ENCODE measurements at places on chromosomes 7 and 10.

GRCh38 chr10:22652988-22653481 lies 61.3 kb downstream of the PIP4K2A start:
- DNase-seq, result peak; percentile 29

GRCh38 chr7:113464096-113464855 lies 345.9 kb upstream of the SMIM30 start:
- DNase-seq, result no peak

DNA sequence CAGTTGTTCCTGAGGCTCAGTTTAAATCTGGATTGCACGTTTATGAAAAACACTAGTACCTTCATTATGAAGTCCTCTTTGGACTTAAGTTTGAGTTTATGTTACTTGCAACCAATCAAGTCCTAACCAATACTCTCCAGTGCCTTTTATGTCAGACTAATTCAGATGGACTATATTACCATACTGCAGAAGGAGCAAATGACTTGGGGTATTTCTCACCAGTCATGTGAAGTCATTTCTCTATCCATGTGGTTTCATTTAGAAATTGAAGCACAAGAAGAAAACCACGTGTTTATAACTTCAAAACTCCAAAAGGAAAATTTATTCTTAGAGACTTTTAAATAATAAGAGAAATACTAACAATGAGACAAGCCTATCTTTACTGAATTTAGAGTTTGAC lies 201.6 kb downstream of the MBL2 start:
- no peak for DNase-seq

DNA sequence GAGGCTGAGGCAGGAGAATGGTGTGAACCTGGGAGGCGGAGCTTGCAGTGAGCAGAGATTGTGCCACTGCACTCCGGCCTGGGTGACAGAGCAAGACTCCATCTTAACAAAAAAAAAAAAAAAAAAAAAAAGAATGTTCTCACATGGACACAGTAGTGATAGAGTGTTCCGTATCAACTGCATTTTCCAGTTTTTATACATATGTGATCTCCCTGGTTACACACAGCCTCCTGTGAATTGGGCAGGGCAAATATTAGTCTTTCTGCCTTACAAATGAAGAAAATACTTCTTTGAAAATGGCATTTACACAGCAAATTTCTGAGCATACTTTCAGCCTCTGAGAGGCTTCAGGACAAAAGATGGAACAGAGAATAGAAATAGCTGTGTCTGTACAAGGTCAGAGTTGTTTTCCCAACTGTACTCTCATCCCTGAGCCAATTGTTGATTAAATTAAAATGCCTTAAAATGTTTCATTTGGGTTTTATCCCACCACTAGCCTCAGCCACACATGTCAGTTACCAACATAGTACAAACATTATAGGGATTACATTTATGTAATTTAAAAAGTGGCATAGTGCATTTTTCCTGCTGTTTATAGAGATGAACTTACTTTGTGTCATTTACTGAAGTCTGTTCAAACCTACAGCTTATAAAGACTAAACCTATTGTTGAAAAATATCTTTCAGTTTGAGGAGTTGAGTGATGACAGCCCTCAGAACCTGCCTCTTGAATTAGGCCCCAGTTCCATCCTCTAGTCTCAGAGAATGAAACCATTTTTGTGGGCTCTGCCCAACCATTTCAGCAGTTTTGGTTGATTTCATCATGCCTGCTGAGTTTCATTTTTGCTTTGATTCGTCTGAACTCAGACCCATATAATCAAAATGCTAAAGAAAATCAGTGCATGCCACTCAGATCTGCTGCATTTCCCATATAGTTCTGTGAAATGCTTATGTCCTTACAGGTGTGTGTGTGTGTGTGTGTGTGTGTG lies 609.4 kb upstream of the C7orf33 start:
- no peak for DNase-seq

DNA sequence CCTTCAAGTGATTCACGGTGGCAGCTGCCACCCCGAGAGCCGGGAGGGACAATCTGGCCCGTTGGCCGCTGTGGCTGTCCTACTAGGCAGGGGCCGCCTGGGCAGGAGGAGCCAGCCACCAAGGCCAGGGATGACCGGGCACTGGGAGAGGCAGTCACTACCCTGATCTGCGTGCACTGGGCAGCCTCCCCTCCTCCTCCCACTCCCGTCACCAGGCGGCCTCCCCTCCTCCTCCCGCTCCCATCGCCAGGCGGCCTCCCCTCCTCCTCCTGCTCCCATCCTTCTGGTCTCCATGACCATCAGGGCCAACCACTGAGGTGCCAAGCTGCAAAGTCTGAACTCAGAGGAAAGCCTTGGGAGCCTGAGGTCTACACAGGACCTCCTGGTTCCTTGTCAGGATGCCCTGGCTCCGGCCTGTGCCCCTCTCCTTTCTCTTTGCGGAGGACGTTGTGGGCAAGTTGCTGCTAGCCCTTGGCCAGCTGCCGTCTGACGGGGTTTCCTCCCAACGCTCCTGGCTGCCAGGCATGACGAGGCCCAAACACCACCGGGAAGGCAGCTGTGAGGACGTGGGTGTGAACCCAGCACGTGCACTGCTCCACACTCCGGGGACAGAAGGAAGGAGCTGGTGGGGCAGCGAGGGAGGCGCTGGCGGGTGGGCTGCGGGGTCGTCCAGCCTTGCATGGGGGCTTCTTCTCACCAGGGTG lies 131.1 kb downstream of the WDR37 start:
- DNase-seq, result no peak

DNA sequence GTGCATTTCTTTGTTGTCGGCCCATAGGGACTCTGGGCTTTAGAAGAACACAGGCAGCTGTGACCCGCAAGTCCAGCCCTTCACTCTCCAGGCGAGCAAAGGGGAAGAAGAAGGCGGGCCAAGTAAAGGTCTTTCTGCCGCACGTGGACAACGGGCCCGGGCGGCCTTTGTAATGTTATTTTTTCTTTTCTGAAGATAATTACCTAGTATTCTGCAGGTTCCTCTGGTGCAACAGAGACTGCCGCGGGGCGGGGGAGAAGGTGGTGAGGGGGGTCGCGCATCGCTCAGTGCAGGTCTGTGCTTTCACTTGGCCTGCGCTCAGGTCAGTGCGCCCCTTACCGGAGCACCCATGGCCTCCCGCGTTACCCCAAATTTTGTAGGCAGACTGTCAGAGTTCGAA lies 7.1 kb upstream of the TBX20 start:
- no peak for DNase-seq

- DNase-seq, result no peak
Observed at GRCh38 chr10:117298219-117298618, 57.3 kb downstream of the SLC18A2 start.

GRCh38 chr7:50389961-50390360 lies 60.2 kb downstream of the FIGNL1 start:
- no peak for DNase-seq

DNA sequence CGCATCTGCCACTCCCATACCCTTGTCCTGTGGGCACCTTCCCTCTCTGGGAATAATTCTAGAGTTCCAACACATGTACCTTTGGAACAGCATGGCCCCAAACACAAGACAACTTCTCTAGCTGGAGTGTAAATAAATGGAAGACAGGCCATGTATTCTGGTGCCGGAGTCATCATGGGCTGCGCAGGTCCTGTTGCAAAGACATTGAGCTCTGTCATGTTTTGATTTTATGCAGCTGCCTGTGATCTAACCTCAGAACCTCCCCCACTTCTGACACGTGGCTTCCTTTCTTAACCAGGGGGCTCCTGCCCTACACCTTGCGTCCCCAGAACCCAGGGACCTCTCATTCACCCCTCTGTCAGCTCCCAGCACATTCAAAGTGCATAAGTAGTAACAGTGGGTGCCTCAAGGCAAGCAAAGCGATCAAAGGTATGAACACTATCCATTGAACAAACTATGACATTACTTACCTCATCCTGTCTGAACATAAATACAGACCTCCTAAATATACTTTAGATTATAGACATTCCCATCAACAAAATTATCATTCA lies 219.9 kb downstream of the FGFR2 start:
- no peak for DNase-seq

DNA sequence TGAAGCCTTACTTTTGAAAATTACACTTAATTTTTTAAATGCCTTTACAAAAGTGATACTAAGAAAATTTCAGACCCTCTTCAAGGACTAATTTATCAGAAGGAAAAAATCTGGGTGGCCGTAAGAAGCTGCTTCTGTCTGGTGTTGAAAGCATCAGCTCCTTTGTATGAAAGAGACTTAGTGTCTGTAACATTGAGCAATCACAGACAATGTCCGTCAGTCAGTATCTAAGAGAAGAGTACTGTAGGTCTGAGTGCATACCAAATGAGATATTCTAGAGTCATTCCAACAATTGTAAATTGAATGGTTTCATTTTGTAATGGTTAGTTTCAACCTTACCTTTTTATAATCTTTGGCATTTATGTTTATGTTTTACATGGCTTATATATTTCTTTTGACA lies 11.1 kb upstream of the MDFIC start:
- no peak for DNase-seq

DNA sequence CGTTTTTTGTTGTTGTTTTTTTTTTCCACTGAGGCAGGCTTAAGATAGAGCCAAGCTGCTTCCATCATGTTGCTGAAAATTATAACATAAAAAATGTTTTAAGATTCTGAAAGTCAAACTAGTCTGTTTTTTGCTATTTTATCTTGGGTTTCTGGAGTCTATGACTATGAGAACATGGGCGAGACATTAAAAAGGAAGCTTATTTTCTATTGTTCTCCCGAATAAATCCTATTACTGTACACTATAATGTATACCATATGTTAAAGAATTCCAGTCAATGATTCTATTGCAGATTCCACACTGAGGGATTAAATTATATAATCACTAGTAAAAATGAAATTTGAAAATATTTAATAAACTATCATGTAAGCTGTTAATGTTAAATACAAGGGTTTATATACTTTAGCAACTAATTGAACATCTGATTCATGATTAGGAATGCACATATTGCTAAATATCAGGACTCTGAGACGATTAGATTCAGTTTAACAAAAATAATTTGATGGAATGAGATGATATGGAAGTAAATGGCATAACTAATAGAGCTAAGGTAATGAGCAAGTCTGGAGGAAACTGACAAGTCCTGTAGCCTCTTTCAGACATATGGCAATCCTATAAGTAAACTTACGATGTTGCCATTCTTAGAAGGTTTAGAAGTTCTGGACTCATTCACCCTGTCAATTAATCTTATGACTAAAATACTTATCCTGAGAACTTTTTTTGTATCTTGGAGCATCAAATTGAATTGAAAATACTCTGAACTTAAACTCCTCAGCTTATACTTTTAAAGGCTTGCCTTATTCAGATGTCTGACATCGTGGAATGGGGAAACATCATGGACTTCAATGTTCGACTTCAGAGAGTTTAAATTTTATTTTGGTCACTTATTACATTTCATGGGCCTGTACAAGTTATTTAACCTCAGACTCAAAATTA lies 294.8 kb upstream of the DGKB start:
- no peak for DNase-seq

DNA sequence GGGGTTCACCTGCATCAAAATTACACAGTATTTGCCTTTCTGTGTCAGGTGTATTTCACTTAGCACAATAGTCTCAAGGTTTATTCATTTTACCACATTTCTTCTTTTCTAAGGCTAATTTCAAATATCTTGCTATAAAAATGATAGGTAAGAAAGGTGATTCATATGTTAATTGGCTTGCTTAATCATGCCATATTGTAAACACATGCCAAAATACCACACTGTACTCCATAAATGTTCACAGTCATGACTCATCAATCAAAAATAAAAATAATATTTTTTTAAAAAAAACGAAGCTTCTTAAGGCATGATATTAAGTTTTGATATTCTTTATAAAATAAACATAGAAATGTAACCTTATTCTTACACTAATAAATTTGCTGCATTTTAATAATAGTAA lies 947.1 kb downstream of the GRM8 start:
- no peak for DNase-seq

DNA sequence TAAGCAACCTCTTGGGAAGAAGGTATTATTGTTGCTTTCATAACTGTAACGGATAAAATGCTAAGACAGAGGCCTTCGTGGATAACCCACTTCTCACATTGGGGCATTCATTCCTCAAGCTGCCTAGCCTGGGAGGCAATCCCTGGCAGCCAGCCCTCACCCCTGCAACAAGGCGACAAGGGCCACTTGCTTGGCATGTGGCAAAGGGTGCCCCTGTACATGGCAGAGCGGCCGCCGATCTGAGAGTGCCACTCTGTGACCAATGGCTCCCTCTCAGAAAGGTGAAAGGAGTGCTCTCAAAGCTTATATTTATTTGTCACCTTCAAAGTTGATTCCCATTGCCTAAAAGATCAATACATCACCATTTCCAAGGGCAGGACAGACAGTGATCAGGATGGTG lies 31.9 kb downstream of the EBF3 start:
- DNase-seq, result no peak

DNA sequence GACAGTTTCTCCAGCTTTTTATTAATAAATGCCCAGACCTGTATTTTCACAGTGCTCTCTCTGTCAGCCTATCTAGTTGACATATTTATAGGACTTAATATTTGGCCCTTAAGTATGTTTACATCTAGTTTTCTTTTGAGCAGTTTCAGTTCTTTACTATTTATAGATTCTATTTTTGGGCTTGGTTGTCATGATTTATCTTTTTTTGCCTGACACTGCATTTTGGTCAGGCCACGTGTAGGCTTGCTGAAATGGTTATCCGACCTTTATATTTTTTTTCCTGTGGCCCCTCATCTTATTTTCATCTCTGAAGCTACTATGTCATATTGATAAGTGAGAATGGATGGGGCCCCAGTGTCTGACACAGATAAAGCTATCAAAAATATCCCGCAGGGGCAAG lies 515.4 kb upstream of the FZD8 start:
- DNase-seq, result no peak

DNA sequence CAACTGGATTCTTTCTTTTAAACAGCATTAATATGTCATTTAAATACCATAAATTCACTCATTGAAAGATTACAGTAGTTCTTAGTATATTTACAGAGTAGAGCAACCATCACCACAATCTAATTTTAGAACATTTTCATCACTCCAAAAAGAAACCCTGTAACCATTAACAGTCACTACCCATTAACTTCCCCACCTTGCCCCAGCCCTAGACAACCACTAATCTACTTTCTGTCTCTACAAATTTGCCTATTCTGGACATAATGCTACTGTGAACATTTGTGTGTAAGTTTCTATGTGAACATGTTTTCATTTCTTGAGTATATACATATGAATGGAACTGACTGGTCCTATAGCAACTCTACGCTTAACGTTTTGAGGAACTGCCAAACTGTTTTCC lies 42.4 kb downstream of the P4HA1 start:
- no peak for DNase-seq

DNA sequence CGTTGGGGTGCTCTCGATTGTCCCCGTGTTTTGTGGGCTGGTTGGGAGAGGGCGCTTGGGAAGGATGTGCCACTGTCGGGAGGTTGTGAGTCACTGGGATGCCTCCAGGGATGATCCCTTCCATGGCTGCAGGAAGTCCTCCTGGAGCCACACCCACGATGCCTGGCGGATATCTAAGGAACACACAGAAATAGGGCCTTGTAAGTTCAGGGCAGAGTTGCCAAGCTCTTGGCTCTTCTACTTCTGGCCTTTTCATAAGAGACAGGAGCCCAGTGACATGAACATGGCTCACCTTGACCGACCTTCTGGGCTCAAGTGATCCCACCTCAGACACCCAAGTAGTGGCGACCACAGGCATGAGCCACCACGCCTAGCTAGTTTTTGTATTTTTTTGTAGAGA lies 47.6 kb downstream of the ZRANB1 start:
- no peak for DNase-seq
